ENCODE measurements at places on chromosomes 2 and 18.

GRCh38 chr2:134410006-134410405, 156.1 kb downstream of the MGAT5 start:
- no peak for DNase-seq

- DNase-seq: no peak
Measured at GRCh38 chr18:26746398-26746797, 119.1 kb downstream of the AQP4 start.

DNA sequence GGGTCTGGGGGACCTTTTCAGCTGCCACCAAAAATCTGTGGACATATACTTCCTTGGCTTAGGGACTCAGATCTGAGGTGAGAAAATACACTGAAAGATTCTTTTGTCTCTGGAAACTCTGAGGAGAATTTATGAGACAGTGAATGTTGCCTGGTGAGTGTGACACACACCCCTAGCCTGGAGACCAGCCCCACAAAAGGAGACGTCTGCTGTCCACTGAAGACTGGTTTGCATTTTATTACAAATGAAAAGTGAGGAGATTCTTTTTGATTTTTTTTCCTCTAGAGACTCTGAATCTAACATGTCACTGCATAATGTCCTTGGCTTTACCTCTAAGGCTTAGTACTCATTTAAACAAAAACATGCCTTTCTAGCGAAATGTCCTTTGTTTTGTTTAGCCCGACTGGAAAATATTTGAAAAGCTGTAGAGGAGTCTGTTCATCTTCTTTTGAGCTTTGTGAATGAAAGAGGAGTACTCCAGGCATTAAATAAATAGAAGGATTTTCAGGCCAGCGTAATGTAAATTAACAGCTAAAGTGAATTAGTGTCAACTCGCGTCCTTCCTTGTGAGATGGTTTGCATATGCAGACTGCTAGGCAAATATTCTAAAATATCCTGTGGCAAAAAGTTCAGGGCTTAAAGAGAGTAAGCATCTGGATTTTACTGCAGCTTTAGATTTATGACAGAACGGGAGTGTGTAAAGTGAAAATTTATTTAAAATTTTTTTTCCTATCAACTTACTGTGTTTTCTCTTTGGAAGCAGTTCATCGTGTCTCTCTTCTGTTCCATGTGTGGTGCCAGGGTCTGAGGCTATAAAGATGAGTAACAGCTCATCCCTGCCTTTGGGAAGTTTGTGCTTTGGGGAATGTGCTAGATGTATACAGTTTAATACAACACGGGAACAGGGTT, 125.4 kb downstream of the VWA3B start:
- DNase-seq: no peak

DNA sequence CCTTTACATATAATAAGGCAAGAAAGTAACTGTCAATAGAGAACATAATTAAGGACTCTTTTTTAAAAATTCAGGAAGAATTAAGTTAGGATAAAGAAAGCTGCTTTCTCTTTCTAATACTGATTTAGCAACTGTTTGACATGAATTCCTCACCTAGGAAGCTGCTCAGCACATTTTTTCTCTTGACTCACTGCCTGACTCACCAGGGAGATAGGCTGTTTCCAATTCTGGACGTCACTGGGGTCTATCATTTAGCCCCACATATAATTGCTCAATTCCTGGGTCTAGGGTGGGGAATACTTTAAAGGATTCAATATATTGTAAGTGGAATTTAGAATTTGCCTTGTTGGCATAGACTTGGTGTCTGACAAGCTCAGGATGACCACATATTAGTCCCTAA, 50.8 kb upstream of the UGP2 start:
- DNase-seq: no peak

DNA sequence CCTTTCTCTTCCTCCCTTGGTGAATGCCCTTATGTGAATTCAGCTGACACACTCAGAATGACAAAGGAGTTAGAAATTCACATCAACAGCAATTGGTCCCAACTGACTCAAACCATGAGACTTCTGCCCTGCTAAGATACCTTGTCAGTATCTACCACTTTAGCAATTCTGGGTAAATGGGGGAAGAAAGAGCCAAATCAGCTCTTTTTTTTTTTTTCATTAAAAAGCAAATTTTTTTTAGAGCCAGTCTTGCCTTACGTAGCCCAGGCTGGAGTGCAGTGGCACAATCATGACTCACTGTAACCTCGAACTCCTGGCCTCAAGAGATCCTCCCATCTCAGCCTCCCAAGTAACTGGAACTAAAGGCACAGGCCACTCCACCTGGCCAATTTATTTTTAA, 1.7 kb upstream of the PPP4R1 start:
- no peak for DNase-seq

GRCh38 chr2:23027396-23027795, 357.6 kb upstream of the KLHL29 start:
- no peak for DNase-seq

DNA sequence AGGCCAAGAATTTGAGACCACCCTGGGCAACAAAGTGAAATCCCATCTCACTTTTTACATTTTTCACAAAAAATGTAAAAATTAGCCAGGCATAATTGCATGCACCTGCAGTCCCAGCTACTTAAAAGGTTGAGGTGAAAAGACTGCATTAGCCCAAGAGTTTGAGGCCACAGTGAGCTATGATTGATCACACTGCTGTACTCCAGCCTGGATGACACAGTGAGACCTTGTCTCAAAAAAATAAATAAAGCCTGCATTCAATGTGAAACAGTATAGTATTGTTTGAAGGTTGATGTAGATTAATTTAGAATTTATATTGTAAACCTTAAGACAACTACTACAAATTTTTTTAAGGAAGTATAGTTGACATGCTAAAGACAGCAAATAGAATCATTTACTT, 53.5 kb downstream of the TBC1D8 start:
- DNase-seq: no peak

GRCh38 chr2:80968450-80968849, 663.9 kb upstream of the LRRTM1 start:
- DNase-seq: no peak

- DNase-seq: no peak
Measured at GRCh38 chr18:55731594-55732042, 143.6 kb upstream of the TCF4 start.

Measured in H1 (cell line).